Activated CD4-positive, alpha-beta T cell treated with anti-CD3 and anti-CD28 coated beads, Interleukin-2, amount 10 ng/mL, durations not matched to agents 7 days and 5 days (primary cell): ENCODE measurements at places on chromosomes 4 and X. TPM values are rescaled to one million over a fixed set of nuclear protein-coding genes. Genes with fewer than 3 reads are reported as not detected.

DNA sequence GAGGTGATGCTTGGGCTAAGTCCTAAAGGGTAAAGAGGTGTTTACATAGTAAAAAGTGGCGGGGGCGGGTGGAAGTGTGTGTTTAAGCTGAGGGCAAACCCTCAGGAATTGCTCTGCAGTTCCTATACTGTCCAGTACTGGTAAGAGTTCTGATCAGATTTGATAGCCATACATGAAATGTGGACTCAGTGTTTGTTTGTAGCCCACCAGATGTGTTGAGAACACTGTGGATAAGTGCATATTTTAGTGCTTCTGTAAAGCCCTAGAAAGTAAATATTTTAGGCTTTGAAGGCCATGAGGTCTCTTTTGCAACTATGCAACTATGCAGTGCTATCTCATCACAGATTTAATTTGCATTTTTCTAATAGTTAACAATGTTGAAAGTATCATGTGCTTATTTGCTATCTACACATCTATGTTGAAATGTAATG, 80.7 kb upstream of the EOLA2 start:
- H3K27ac ChIP-seq: no peak overlapping the region
- DNase-seq: no peak
- H3K36me3 ChIP-seq: no peaks in the 10 kb centered on the region
- H3K27me3 ChIP-seq: no peaks in the 10 kb centered on the region
- no peaks in the 10 kb centered on the region for H3K4me1 ChIP-seq

DNA sequence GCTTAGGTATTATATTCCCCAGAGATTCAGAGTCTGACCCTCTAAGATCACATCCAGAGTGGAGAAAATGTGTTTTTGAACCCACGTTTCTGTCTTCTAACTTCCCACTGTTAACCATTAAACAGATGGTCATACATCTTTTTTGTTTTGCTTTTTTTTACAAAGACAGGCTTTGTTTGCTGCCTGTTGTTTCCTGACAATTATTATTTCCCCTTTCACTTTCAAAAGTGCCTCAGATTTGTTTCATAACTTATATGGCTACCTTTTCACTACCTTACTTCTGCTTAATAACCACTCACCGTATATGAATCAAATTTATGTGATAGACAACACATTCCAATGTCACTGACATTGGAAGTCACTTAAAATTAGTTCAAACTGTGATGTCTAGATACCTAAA, 142.2 kb downstream of the HS3ST1 start:
- no peak overlapping the region for H3K4me3 ChIP-seq
- H3K36me3 ChIP-seq: no peaks in the 10 kb centered on the region
- no peak for DNase-seq
- no peaks in the 10 kb centered on the region for H3K27me3 ChIP-seq
- H3K27ac ChIP-seq: no peak overlapping the region
- peaks cover 4% of the 10 kb centered on the region for H3K4me1 ChIP-seq

The PLCXD1 gene
- 60.1 TPM for total RNA-seq

The PCDH7 gene
- total RNA-seq: not detected

The TEX13D gene
- not detected for total RNA-seq
